ENCODE measurements at places on chromosomes 6 and 20. TPM values are rescaled to one million over a fixed set of nuclear protein-coding genes. Genes with fewer than 3 reads are reported as not detected.

DNA sequence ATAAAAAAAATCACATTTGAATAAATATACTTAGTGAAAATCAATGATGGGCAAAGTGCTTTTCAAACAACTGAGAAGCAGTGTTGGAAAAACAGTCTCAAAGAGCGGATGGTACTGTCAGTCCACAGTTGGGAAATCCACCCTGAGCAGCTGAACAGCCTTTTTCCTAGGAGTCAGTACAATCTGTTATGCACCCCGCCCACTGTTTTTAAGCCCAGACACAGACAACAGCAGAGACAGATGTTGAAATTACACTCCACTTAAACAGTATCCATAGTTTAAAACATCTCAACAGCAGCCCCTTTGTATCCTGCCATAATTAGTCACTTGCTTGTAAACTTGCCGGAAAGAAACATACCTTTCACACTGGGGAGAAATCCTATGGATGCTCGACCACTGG, 372 bp downstream of the KIAA0408 start:
- H3K36me3 ChIP-seq = peaks cover 4% of the 10 kb centered on the region
- H3K4me3 ChIP-seq = no peak overlapping the region
- H3K27me3 ChIP-seq = no peaks in the 10 kb centered on the region

DNA sequence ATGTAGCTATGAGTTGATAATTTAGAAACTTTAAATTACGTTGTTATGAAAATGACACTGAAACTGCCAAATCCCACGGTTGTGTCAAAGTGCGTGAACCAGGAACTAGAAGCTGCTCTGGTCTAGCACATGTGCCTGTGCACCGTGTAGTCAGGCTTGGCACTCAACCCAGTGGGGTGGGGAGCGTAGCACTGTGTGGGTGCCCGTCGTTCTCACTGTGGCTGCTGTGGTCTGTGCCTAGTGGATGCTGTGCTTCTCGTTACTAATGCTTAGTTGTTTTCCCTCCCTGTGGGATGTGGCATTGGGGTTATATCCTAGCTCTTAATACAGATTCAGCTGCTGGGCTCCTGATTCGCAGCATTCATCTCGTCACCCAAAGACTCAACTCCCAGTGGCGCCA, 46.2 kb upstream of the ADIG start:
- H3K27ac ChIP-seq = no peak overlapping the region
- no peak overlapping the region for H3K4me3 ChIP-seq
- DNase-seq = no peak
- H3K4me1 ChIP-seq = peaks cover 21% of the 10 kb centered on the region

Gene SNAI1
- total RNA-seq = 0.38 TPM

DNA sequence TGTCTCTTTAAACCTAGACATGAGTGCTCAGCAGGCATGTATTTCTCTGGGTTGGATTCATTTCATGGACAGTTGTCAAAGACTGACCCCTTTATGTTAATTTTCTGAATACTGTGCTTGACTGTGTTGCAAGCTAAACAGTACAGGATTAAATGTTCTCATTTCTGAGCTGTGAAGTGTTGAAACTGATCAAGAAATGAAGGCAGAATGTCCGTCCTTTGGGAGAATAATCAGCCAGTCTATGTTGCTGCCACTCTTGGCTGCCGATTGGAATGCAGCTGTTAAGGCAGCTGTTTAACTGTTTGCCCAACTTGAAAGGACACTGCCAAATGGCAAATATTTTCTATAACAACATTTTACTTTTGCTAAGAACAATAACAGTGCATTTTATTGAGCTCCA, 87.3 kb downstream of the CEP57L1 start:
- H3K4me3 ChIP-seq = no peak overlapping the region
- DNase-seq = no peak
- H3K27me3 ChIP-seq = peaks cover 54% of the 10 kb centered on the region
- no peak overlapping the region for H3K27ac ChIP-seq

GRCh38 chr20:23092384-23092756, 6.2 kb upstream of the CD93 start:
- no peak for DNase-seq
- H3K27me3 ChIP-seq = peaks cover 10% of the 10 kb centered on the region
- H3K4me1 ChIP-seq = peaks cover 7% of the 10 kb centered on the region
- no peak overlapping the region for H3K27ac ChIP-seq
